Hepatocyte (in vitro differentiated cells): ENCODE measurements at places on chromosomes 1 and 21.

DNA sequence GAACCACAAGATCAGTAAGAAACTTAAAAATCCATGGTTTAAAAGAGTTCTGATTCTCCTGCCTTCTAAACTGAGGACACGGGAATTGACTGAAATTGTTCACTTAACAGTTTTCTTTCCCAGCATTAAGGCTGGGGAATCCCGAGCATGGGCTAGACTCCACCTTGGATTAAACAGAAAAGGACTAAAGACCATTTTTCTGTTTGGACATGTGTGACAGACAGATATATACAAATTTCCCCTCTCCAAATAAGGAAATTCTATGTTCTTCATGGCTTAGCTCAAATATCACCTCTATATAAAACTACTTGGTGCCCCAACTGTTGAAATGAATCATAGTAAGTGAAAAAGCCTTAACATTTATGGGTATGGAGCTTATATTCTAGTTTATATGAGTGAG is 85.0 kb downstream of the UROD start:
- DNase-seq = no peak

DNA sequence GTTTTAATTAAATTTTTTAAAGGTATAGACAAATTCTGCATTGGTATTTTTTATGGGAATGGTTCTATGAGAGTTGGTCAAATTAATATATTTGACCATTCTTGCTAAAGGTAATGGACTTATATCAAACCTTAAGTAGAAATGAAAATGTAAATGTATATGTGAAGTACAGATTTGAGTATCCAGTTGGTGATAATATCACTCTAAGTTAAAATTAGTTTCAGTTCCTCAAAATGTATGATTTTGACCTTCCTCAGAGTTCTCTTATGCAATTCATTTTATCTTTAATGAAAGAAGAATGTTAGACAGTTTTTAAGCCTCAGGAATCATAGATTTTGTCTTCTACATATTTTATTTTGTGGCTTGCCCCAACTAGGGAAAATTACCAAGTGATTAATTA is 1291.5 kb upstream of the B3GALT2 start:
- DNase-seq = no peak

GRCh38 chr1:8257621-8258020 is 60.3 kb upstream of the SLC45A1 start:
- DNase-seq = no peak

DNA sequence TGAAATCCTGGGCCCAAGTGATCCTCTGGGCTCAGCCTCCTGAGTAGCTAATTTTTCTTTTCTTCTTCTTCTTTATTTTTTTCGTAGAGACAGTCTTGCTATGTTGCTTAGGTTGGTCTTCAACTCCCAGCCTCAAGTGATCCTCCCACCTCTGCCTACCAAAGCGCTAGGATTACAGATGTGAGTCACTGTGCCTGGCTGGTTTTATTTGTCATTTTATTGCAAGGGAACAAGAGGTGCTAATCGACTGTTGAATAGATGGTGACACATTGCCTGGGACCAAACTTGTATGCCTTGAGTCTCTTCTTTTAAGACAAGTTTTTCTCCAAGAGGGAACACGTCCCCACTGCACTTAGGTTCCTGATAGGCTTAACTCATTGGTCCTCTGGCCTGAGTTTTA is 20.0 kb upstream of the KLHDC8A start:
- DNase-seq = no peak

GRCh38 chr1:93322349-93322748 is 23.4 kb upstream of the DR1 start:
- no peak for DNase-seq

GRCh38 chr1:11156963-11157362 is 32.2 kb upstream of the ANGPTL7 start:
- no peak for DNase-seq

- DNase-seq = peak; percentile 89
Measured at GRCh38 chr1:23177438-23178380, 9.1 kb upstream of the LUZP1 start.
